ENCODE measurements at places on chromosomes 4 and X.

DNA sequence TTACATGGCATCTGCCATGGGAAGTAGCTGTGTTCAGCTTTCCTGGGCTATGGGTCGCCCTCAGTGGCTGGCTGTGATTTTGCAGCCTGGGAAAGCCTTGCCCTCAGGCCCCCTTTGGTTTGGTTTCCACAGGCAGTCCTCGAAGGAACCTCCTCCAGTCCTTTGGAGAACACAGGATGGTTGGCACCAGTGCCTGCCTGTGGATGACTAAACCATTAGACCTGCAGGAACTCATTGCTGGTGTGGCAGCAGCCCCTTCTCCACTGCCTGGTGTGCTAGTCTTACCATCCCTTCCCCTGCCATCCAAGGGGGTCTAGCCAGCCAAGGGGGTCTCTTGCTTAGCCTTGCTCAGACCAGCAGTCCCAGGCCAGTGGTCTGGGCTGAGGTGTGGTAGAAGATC lies 71.4 kb upstream of the PJA1 start:
- no peak for DNase-seq

DNA sequence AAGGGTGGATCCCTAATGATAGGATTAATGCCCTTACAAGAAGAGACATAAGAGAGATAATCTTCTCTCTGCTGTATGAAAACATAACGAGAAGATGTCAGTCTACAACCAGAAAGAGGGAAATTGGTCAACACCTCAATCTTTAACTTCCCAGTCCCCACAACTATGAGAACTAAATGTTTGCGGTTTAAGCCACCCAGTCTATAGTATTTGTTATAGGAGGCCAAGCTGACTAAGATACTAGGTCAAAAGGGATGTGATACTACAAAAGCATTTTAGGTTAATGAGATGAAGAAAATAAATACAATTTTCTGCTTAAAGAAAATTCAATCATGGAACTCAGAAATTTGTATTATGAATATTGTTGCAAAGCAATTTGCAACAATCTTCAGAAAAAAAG lies 55.4 kb upstream of the LHFPL1 start:
- DNase-seq: no peak

DNA sequence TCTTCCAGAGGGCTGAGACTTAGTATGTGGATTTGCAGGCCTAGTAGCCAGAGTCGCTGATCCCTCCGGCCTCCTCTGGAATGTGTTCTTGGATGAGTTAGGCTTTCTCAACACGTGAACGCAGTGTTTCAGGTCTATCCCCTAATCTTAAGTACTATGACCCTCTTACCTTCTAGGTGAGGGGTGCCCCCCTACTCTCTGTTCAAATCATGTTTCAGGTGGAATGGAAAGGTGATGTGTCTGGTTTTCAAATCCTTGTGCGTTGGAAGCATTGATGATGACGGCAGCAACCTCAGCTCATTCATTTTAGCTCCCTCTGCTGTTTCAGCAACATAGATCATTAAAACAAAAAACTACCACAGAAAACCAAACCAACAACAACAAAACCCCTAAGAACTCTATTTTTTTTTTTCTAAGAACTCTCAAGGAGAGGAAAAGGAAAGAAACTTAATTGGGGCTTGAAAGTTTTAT lies 56.4 kb downstream of the RWDD4 start:
- no peak for DNase-seq

DNA sequence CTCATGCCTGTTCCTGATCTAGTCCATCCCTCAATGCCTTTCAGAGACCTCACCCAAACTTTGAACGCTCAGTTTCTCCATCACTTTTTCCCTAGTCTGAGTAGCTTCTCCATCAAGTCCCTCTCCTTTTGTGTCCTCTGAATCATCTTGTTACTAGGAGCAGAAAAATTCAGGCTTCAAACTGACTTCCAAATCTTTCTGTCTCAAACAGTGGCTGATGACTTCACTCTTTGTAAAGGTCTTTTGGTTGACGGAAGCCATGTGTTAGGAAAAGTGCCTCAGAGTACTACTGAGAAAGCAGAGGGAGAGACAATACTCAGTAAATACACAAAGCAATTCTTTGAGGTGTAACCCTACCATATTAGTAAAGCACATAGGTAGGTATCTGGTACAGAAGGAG lies 65.7 kb upstream of the CAMK2D start:
- no peak for DNase-seq

DNA sequence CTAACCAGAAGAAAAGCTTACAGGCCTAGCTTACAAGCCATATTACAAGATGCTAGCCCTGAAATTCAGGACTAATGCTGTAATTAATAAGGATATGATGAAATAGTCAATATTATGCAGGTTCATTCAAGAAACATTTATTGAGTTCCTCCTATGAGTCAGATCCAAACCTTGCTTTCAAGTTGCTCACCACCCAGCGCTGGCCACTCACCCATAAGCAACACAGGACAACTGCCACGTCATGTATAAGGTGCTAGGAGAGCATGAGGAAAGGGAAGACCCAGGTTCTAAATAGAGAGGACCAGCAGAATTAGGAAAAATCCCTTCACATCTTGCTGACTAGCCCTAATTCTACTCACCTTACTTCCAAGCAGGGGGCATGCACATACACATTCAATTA lies 23.3 kb downstream of the MAML3 start:
- DNase-seq: no peak

GRCh38 chrX:48107717-48108116 lies 22.7 kb upstream of the SPACA5B start:
- no peak for DNase-seq

DNA sequence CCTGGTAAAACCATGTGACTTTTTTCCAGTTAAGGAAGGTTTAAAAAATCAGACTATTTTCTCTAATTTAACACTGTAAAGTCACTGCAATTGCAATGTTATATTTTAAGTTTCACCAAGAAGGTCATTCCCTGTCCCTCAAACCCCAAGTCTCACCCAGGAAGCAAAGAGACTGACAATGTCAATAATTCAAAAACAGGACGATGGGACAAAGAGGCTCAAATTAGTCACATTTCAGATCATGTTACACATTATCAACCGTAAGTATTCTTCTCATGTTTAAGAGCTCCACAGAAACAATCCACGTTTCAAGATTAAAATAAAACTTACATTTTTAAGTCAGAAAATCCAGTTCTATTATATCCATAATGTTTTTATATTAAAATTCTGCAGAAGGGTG lies 13.2 kb downstream of the SHISA3 start:
- DNase-seq: no peak

Measured in activated CD8-positive, alpha-beta memory T cell treated with anti-CD3 and anti-CD28 coated beads, Interleukin-2, amount 50 U/mL, for 4 hours (primary cell).